Activated CD4-positive, CD25-positive, alpha-beta regulatory T cell (primary cell): ENCODE measurements at places on chromosomes 11 and 22.

- no peak for DNase-seq
Measured at GRCh38 chr11:17498058-17498457, 21.4 kb upstream of the ABCC8 start.

DNA sequence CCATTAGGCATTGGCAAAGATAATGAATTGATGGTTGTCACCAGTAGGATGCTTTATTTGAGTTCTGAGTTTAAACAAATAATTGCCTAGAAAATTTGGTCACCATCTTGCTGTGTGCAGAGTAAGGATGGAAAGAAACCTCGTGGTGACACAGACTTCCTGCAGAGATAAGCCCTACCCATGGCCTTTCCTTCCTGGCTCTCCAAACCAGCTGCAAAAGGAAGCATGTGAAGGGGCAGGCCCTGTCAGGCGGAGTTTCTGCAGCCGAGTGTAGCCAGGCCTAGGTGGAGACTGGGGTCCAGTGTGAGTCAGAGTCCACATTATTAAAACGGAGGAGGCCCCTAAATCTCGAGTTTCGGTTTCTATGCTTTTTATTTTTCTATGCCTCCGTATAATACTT is 83.1 kb upstream of the ADSL start:
- no peak for DNase-seq

- DNase-seq = no peak
Measured at GRCh38 chr11:27317751-27318150, 45.3 kb downstream of the CCDC34 start.

GRCh38 chr22:42217752-42218280 is 52.6 kb downstream of the TCF20 start:
- no peak for DNase-seq

DNA sequence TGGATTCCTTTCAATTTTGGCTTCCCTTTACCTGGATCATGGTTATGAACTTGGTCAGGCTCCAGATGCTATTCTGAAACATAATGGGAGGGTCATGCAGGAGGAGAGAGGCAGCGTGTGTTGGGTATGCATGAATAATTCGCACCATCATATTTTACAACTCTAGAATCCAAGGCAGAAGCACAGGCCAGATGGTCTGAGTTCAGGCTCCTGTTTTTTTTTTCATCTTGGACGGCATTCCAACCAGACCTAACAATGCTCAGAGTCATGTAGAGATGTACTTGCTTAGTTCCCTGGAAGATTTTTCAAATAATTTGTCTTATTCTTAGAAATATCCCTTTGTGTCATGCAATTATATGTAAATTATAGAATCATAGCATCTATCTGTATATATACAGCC is 393.5 kb downstream of the JRKL start:
- no peak for DNase-seq

DNA sequence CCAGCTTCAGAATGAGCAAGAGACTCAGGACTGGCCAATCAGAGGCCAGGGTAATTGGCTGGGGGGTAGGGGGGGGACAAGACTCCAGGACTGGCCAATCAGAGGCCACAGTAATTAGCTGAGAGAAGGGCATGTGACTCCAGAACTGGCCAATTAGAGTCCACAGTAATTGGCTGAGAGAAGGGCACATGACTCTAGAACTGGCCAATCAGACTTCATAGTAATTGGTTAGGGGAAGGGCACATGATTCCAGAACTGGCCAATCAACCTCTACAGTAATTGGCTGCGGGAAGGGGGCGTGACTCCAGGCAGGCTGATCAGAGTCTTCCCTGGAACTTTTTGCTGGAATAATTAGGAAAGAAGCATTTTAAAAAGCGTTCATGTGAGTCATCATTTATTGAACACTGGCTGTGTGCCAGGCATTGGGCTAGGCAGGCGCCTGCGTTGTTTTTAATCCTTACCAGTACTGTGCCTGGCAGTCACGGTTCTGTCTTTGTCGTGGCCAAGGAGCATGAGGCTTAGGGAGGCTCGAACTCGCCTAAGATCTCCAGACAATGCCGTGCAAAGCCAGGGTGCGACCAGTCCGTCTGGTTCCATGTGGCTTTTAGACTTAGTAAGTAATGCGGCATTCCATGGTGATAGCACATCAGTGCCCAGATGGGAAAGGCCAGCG is 508.1 kb downstream of the TBC1D22A start:
- no peak for DNase-seq

DNA sequence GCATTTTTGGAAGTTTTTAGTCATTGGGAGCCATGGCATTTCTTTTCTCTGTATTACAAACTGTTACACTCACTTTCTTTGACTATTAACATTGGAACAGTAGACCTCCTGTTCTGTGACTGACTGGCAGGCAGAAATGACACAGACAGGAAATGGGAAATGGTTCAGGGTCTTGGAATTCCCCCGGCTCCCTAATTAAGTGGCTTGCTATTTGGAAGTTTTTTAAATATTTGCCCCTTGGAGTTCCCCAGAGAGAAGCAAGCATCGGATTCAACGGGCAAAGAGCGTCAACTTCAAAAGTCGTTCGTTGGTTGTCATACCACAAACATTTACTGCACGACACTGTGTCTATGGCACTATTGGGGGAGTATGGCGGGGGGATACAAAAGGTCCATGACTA is 1.1 kb upstream of the BIRC2 start:
- no peak for DNase-seq

DNA sequence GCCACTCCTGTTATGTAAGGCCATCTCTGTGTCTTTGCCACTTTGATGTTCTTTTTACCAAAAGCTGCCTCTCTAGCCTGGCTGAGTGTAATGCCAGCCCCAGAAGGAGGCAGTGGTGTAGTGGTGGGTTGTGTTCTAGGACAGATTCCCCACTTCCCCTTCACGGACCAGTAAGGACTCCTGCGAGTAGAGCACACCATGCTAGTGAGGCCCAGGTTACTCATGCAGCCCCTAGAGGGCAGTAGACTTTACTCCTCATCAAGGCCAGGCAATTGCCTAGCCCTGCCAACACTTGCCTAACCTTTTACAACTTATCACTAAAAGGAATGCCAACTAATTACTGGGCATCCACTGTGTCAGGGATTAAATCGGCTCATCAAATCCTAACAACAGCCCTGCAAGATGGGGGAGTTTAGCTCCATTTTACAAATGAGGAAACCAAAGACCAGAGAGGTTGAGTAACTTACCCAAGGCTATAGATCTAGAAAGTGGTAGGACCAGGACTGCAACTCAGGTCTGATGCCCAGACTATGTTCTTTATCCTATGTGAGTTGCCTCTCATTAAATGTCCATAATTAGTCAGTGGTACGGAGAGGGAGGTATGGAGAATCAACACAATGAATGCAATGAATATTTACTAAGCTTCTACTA is 75.3 kb downstream of the APIP start:
- DNase-seq = no peak

DNA sequence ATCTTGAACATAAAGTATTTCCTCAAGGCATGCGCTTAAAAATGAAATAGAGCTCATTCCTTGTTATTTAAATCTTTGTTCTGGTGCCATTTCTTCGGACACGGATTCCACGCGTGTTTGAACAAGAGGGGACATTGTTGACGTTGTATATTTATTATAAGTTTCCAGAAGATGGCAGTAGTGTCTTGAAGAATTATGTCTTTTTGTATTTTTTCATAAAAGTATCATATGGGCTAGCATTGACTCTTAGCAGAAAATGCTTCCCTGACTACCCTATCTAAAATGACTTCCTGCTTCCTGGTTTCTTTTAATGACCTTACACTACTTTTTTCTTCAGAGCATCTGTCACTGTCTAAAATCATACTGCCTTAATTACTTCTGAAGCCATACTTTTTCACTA is 20.4 kb downstream of the BIRC2 start:
- DNase-seq = no peak

DNA sequence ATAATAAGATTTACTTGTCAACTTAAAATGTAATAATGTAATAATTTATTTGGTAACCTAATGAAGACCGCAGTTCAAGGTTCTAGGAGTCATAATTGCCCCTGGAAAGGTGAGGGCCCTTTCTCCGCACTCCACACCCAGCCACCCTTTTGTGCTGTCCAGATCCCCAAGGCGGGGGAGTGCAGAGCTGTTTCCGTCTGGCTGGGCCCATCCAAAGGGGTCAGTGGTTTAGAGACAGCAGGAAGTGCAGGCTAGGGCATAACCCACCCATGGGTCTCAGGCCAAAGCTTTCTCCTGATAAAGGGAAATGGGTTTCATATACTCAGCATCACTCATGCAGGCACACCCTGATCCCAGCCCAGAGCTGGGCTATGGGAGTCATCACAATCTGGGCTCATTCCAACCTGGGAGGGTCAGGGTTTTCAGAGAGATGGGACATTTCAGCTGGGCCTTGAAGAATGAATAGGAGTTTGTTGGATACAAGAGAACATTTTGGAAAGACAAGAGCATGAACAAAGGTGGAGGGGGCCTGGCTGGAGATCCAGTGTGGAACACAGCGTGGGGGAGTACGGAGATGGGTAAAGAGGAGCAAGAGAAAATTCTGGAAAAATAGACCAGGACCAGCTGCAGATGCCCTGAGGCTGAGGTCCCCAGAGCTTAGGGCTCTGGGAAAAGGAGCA is 432.2 kb downstream of the TBC1D22A start:
- DNase-seq = no peak

GRCh38 chr11:64564947-64565889 is 25.8 kb upstream of the SLC22A12 start:
- DNase-seq = no peak

DNA sequence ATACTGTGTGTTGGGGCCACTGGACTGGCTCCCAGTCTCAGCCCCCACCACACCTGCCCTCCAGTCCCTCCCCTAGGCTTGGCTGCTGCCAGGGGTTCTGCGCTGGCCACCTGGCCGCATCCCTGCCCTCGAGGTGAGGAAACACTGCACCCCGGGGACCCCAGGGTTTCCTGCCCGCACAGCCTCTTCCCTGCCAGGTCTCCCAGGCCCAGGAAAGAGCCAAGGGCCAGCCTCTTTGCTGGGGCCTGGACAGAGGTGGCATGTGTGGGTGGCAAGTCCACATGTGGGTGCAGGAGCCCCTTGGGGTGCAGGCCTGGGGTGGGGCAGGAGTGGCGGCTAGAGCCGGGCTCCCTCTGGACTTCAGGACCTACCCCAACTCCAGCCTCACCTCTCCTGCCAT is 2.5 kb downstream of the EPS8L2 start:
- no peak for DNase-seq

DNA sequence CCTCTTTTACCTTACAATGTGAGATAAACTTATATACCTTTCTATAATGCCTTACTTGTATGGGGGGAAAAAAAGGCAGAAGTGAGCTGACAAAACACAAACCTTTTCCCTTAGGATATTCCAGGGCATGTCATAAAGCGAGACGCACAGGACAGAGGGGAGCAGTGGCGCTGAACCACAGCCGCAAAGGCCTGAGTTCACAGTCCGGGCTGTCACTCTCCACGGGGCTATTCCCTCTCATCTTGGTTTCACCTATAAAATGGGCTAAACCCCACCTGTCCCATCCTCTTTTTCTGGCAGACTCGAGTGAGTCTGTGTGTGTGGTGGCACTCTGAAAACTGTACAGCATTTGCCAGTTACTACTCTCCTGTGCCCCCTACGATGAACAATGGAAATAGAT is 14.4 kb upstream of the FXYD2 start:
- DNase-seq = no peak

DNA sequence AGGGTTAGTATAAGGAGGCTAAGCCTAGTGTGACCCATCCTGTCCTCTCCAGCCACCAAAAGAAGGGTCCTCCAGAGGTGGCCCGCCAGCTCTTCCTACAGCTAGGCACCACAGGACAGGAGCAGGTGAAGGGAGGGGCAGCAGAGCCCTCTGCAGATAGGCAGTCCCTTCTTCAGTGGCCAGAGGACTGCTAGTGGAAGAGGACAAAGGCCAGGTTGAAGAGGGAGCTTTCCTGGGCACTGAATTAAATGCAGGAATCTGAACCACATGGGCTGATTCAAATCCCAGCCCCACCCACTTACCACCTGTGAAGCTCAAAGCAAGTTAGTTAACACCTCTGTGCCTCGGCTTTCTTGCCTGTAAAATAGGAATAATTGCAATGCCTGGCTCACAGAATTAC is 409.5 kb downstream of the NXPE2 start:
- no peak for DNase-seq
